ENCODE measurements at places on chromosomes 13 and 19. TPM values are rescaled to one million over a fixed set of nuclear protein-coding genes. Genes with fewer than 3 reads are reported as not detected.

The BRME1 gene
- 2.0 TPM for total RNA-seq

The KLK2 gene
- not detected for total RNA-seq

The UBE2L5 gene
- total RNA-seq = not detected

The CEACAM7 gene
- not detected for total RNA-seq

The DMKN gene
- 70.7 TPM for total RNA-seq
